Cardiac ventricle fibroblast (primary cell): ENCODE measurements at places on chromosomes 2 and 18. TPM values are rescaled to one million over a fixed set of nuclear protein-coding genes. Genes with fewer than 3 reads are reported as not detected.

SCN2A gene
- 0.10 and 0.12 TPM in 2 replicates for total RNA-seq

MATN3 gene
- 0.62 and 0.73 TPM in 2 replicates for total RNA-seq

HAAO gene
- 0.64 TPM in 1 of 2 replicates, not detected in the other for total RNA-seq

NTSR2 gene
- total RNA-seq, result not detected in 2 replicates

ARHGAP15 gene
- not detected in 2 replicates for total RNA-seq

NR4A2 gene
- 0.19 and 1.6 TPM in 2 replicates for total RNA-seq

METTL4 gene
- total RNA-seq, result 3.1 and 4.5 TPM in 2 replicates

B4GALT6 gene
- 0.88 and 2.7 TPM in 2 replicates for total RNA-seq

RGPD5 gene
- 4.4 and 11.5 TPM in 2 replicates for total RNA-seq

PTH2R gene
- 0.34 TPM in 1 of 2 replicates, not detected in the other for total RNA-seq

G6PC2 gene
- not detected in 2 replicates for total RNA-seq

ILKAP gene
- 15.5 and 16.0 TPM in 2 replicates for total RNA-seq

MC4R gene
- total RNA-seq, result not detected in 2 replicates

LYG2 gene
- not detected in 2 replicates for total RNA-seq

FAM237A gene
- total RNA-seq, result not detected in 2 replicates

ATAD2B gene
- 3.2 and 5.4 TPM in 2 replicates for total RNA-seq

RETSAT gene
- 28.6 and 42.2 TPM in 2 replicates for total RNA-seq

IL1F10 gene
- not detected in 2 replicates for total RNA-seq

CENPA gene
- 0.87 and 1.9 TPM in 2 replicates for total RNA-seq

PKDCC gene
- 65.5 and 73.6 TPM in 2 replicates for total RNA-seq

TIMM21 gene
- total RNA-seq, result 23.7 and 33.1 TPM in 2 replicates

SLC19A3 gene
- 5.2 and 9.9 TPM in 2 replicates for total RNA-seq
